ENCODE measurements at places on chromosomes 7 and 10.

GRCh38 chr7:158432369-158433341 lies 155.0 kb downstream of the PTPRN2 start:
- peaks cover 21% of the 10 kb centered on the region for H3K4me1 ChIP-seq
- no peaks in the 10 kb centered on the region for H3K36me3 ChIP-seq
- no peak overlapping the region for H3K4me3 ChIP-seq
- no peaks in the 10 kb centered on the region for H3K27me3 ChIP-seq
- peak; percentile 68 for DNase-seq
- H3K27ac ChIP-seq = peak overlapping the region; percentile 48

DNA sequence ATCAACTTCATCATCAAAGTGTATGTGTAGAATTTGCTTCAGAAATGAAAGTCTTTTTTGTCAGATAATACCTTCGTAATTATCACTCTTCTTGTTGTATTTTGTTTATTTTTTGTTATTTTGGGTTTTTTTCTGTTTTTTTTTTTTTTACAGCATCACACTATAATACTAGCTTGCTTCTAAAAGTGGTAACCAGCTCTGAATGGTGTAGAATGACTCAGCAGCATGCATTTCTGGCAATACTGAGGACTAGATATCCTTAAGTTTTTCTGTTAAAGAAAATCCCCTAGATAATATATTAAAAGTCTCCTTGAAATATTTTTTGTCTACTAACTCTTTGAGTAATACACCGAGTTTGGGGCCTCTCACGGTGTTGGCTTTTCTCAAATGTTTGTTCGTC lies 109.1 kb downstream of the LMBR1 start:
- H3K27me3 ChIP-seq = no peaks in the 10 kb centered on the region
- H3K4me1 ChIP-seq = no peaks in the 10 kb centered on the region
- H3K4me3 ChIP-seq = no peak overlapping the region
- no peaks in the 10 kb centered on the region for H3K36me3 ChIP-seq

- no peak overlapping the region for H3K4me3 ChIP-seq
- H3K27me3 ChIP-seq = no peaks in the 10 kb centered on the region
- H3K4me1 ChIP-seq = no peaks in the 10 kb centered on the region
- no peak overlapping the region for H3K27ac ChIP-seq
- no peak for DNase-seq
Measured at GRCh38 chr10:4205113-4205512, 420.1 kb upstream of the KLF6 start.

DNA sequence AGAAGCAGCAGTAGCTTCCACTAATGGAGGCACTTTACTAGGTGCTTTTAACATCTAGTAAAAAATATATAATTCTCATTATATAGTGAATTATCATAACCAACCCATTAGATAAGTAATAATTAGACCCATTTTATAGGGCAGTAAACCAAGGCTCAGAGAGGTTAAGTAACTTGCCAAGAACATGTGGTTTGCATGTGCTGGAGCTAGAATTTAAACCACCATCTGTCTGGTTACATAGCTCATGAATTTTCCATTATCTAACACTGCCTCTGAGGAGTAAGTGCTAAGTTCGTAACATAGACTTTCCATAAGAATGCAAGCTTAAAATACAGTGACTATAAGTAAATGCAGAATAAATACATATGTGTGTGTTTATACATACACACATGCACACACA lies 41.9 kb downstream of the CREB3L2 start:
- peaks cover 5% of the 10 kb centered on the region for H3K36me3 ChIP-seq
- no peaks in the 10 kb centered on the region for H3K27me3 ChIP-seq

DNA sequence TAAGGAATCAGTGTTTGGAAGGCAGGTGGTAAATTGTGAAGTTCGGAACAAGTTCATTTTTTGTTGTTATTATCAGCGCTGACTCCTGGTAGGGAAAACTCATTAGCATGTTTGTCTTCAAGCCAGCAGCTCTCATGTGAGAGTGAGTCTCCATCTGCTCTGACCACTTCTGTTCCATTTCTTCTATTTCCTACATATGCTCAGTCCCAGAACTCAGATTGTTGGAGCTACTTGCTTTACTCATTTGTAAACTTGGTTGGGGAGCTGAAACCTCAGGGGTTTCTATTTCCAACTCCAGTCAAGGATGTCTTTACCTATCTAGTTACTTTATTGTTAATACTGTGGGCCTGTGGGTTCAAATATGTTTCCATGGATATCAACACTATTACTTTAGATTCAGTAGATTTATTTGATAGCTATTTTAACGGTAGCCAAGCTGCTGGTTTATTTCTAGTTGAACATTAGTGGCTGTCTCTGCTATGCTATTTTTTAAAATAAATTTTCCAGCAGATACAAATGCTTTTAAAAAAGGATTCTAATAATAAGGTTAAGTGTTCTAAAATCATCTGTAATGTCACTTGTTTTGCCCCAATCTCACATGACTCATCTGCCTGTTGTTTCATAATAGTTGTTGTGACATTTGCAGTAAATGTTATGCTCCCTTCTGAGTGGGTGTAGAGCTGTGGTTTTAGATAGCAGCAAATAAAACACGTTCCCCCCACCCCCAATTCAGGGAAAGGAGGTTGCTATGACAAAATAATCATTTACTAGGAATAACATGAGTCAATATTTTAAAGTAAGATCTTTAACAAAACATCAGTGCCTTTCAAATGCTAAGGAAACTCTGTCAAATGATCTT lies 143.3 kb downstream of the HDAC9 start:
- no peak overlapping the region for H3K27ac ChIP-seq
- H3K36me3 ChIP-seq = peaks cover 74% of the 10 kb centered on the region
- DNase-seq = no peak
- H3K4me1 ChIP-seq = no peaks in the 10 kb centered on the region

DNA sequence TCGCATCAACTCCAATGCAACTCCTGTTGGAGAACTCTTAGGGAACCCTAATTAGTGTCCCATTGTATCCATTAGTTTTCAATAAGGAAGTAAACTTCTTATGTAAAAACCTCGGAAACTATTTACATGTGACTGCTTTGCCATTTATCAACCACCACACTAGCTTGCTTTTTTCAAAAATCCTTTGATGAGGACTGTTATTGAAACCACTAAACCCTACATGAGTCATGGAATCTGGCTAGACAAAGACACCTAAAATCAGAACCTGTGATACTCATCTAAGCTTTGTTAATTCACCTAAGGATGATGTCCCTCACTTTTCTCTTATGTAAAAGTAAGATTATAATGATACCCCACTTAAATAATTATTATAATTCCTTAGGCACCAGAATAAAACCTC lies 414.1 kb upstream of the ETV1 start:
- no peaks in the 10 kb centered on the region for H3K27me3 ChIP-seq
- DNase-seq = no peak
- no peaks in the 10 kb centered on the region for H3K36me3 ChIP-seq
- H3K4me3 ChIP-seq = no peak overlapping the region
- no peak overlapping the region for H3K27ac ChIP-seq

GRCh38 chr10:124916098-124916584 lies 25.8 kb upstream of the ZRANB1 start:
- peaks cover 4% of the 10 kb centered on the region for H3K36me3 ChIP-seq
- DNase-seq = no peak
- H3K27ac ChIP-seq = peak overlapping the region; percentile 90
- peak overlapping the region; percentile 90 for H3K4me3 ChIP-seq

DNA sequence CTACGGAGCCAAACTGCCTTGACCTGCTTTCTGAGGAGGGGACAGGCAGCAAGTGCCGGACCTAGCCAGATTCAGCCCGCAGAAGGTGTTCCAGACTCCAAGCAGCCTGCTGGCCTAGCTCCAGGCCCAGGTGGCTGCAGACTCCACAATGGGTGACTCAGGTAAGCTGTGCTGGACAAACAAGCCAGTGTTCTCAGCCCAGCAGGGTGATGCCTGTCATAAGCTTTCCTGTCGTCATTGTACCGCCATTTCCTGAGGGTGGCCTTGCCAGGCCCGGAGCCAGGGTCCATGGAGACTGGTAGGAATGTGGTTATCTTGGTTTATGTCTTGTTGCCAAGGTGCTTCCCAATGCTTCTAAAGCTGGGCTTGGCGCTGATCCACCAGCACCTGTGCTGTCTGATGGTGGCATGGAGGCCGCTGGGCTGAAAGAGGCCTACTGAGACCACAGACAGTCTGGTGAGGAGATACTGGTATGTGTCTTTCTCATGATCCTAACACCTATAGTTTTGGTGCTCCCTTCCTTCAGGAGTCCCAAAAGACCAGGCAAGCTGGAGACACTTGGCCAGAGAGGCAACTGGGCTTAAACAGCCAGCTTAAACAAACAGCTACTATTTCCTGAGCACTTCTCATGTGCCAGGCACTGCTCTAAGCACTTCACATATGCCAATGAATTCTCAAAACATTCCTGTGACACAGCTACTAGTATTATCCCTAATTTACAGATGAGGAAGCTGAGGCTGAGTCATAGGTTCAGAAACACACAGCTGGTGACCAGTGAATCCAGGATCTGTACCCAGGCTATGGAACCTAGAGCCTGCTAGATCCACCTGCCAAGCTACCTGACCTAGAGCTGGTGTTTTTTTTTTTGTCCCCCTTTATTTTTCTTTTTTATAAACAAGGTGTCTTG lies 42.0 kb downstream of the ZC3HC1 start:
- no peaks in the 10 kb centered on the region for H3K36me3 ChIP-seq
- H3K27ac ChIP-seq = peak overlapping the region; percentile 83
- H3K27me3 ChIP-seq = no peaks in the 10 kb centered on the region
- no peak overlapping the region for H3K4me3 ChIP-seq
- DNase-seq = no peak

DNA sequence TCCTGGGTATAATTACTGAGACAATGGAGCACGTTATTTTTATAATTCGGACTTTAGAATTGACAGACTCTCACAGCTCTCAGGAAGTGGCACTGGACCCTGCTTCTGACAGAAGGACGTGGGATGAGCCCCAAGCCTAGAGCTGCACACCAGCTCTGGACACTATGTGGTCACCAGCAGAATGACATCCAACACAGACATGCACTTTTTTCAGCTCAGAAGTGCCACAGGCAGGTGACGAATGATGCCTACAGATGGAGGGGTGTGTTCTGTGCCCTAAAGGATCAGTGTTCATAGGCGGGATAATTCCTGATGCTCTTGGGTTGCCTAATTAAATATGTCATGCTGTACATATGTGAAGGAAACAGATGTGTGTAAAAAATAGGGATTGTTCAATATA lies 87.9 kb downstream of the VIPR2 start:
- no peaks in the 10 kb centered on the region for H3K4me1 ChIP-seq
- no peak overlapping the region for H3K27ac ChIP-seq
- H3K4me3 ChIP-seq = no peak overlapping the region
- no peaks in the 10 kb centered on the region for H3K27me3 ChIP-seq
- DNase-seq = no peak

- no peaks in the 10 kb centered on the region for H3K4me1 ChIP-seq
- peaks cover 52% of the 10 kb centered on the region for H3K36me3 ChIP-seq
- DNase-seq = no peak
- no peak overlapping the region for H3K27ac ChIP-seq
- no peak overlapping the region for H3K4me3 ChIP-seq
- H3K27me3 ChIP-seq = no peaks in the 10 kb centered on the region
Measured at GRCh38 chr7:44062180-44062902, 3.0 kb downstream of the PGAM2 start.

DNA sequence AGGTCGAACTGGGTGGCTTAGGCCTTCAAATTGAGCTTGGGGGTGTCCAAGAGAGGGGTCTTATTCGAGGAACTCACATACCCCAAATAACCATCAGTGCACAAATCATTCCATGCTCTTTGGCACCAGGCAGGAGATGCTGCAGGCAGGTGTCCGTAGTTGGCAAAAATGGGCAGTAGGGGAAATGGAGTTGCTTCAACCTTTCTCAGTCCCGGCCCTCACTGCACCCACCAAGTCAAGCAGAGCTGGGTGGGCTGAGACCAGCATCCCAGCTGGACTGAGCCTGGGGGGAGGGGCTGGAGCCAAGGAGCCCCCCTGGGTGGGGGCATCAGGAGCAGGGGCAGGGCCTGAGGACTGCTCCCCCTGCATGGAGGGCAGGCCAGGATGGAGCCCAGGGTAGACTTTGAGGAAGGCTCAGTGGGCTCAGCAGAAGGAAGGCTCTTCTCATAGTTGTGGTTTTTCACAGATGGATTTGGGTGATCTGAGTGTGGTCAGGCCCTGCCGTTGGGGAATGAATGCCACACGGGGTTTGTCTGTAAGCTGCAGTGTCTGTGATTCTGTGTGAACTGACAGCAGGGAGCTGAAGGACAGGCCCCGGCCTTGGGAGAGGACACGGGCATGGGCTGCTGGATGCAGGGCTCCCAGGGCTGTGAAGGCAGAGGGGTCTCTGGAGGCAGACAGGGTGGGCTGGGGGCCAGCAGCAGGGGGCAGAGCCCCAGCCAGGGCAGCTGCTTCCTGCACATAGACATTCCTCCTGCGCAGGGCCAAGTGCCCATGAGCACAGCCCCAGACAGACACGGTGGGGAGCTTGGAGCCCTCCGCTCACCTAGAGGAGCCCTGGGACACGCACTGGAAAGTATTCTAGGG lies 144.5 kb downstream of the ADCY1 start:
- DNase-seq = no peak
- no peaks in the 10 kb centered on the region for H3K4me1 ChIP-seq
- peaks cover 9% of the 10 kb centered on the region for H3K36me3 ChIP-seq
- H3K4me3 ChIP-seq = no peak overlapping the region

DNA sequence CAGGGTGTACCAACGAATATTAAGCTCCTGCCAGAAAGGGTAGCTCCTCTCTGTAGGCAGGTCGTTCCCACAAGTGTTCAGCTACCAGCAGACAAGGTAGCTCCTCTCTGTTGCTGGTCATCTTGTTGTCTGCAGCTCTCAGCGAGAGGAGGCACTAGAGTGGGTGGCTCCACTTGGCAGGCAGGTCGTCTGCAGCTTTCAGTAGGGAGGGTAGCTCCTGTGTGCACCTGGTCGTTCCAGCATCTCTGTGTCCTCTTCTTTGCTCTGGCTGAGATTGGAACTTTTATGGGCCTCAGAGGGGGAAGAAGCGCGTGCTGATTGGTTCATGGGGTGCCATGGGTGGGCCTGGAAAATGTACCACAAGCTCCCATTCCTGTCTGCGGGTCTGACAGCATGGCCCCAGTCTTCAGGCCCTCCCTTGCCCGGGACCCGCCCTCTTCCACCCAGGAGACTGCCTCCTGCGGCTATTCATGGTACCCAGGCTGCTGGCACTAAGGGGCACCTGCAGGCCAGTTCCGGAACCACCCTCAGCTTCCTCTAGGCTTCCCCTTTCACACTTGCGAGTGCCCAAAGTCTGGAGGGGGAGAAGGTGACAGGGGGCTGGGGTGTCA lies 63.9 kb upstream of the CACNA2D1 start:
- H3K27ac ChIP-seq = no peak overlapping the region
- no peaks in the 10 kb centered on the region for H3K36me3 ChIP-seq
- H3K4me3 ChIP-seq = no peak overlapping the region
- no peaks in the 10 kb centered on the region for H3K27me3 ChIP-seq

Data from SJSA1 (cell line).